Stimulated activated CD4-positive, alpha-beta T cell treated with anti-CD3 and anti-CD28 coated beads, Interleukin-2, amount 100 ng/mL, for 48 hours (primary cell): ENCODE measurements at places on chromosomes 3 and 15.

- DNase-seq = peak; percentile 18
Measured at GRCh38 chr15:65303687-65304380, 643 bp upstream of the RNU5B-1 start.

GRCh38 chr15:99445272-99445850 is 120.4 kb upstream of the MEF2A start:
- no peak for DNase-seq

DNA sequence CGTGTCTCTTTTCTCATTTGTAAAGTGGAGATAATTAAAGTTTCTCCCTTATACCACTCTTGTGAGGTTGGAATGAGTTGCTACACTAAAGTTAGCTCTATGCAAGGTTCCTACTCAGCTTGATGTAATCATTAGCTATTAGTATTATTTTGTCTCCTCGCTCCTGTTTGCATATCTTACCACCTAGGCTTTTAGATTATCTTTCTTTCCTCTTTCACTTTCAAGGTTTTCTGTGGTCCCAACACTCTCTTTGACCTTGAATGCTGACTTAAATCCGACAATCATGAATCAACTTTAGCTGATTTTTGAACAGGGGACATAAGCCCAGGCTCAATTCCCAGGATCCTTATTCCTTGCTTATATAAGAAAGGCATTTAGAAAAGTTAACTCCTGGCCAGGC is 769.7 kb upstream of the GRM7 start:
- DNase-seq = no peak

- DNase-seq = no peak
Measured at GRCh38 chr15:63544258-63545026, 40.0 kb downstream of the USP3 start.

GRCh38 chr3:188320757-188321156 is 166.8 kb downstream of the LPP start:
- no peak for DNase-seq

- DNase-seq = no peak
Measured at GRCh38 chr3:74591342-74591741, 23.1 kb downstream of the CNTN3 start.

GRCh38 chr3:72872183-72872582 is 15.7 kb upstream of the GXYLT2 start:
- no peak for DNase-seq

GRCh38 chr15:88141269-88141889 is 115.2 kb downstream of the NTRK3 start:
- DNase-seq = no peak

- no peak for DNase-seq
Measured at GRCh38 chr3:181054538-181054937, 65.0 kb upstream of the DNAJC19 start.

- DNase-seq = no peak
Measured at GRCh38 chr15:47688573-47689086, 28.7 kb upstream of the SEMA6D start.

DNA sequence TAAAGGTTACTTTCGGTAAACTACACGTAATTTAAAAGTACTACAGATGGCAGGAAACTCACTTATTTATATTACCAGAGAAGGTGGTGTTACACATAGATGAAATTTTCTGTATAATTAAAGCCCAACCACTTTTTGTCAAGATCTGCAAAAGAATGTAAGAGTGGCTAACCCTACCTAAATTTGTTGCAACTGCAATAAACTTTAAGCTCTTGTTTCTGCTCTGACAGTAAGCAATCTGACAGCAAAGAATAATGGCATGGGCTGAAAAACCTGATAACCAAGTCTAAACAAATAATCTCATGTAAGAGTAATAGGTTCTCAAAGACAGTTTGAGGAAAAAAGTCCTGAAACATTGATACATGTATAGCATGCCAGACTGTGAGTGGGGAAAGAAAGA is 897.3 kb downstream of the TUSC7 start:
- no peak for DNase-seq

DNA sequence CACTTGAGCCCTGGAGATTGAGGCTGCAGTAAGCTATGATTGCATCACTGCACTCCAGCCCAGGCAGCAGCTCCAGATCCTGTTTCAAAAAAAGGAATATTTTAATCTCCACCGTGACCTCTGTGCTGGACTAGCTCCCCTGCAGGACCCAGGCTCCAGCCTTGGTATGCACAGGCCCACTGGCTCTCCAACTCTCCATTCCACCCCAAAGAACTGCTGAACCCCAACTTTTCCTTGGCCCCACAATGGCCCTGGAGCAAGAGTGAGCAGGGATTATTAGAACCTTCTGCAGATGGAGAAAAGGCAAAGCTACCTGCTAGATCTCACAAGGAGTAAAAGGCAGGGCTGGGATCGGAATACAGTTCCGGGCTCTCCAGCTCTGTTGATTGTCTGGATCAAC is 32.8 kb upstream of the SFMBT1 start:
- no peak for DNase-seq

DNA sequence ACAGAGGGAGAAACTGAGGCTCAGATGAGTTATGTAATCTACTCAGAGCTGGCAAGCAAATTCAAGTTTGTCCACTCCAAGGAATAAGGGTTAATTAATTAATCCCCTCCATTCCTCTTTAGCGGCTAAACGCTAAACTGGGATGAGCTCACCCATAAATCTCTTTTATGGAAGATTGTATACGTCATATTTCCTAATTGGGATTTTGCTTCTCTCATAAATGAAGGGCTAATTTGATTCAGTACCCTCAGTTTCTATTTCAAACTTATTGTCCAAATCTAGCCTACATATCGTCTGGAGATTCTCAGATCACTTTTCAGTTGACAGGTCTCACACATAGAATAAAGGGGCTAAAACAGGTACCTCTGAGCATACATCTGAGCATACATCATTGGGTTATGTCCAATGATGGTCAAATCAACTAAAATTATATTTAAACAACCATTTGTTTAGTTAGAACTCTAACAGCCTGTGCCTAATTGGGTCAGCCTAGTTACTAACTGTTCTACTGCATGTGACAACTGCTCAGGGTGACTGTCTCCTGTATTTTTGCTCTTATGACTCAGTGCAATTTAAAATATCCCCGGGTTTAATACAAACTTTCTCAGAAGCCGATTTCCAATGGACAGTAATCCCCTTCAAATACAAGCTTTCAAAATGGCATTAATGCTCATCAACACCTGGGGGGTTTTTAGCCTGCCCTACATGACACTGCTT is 57.6 kb upstream of the PLXND1 start:
- no peak for DNase-seq

DNA sequence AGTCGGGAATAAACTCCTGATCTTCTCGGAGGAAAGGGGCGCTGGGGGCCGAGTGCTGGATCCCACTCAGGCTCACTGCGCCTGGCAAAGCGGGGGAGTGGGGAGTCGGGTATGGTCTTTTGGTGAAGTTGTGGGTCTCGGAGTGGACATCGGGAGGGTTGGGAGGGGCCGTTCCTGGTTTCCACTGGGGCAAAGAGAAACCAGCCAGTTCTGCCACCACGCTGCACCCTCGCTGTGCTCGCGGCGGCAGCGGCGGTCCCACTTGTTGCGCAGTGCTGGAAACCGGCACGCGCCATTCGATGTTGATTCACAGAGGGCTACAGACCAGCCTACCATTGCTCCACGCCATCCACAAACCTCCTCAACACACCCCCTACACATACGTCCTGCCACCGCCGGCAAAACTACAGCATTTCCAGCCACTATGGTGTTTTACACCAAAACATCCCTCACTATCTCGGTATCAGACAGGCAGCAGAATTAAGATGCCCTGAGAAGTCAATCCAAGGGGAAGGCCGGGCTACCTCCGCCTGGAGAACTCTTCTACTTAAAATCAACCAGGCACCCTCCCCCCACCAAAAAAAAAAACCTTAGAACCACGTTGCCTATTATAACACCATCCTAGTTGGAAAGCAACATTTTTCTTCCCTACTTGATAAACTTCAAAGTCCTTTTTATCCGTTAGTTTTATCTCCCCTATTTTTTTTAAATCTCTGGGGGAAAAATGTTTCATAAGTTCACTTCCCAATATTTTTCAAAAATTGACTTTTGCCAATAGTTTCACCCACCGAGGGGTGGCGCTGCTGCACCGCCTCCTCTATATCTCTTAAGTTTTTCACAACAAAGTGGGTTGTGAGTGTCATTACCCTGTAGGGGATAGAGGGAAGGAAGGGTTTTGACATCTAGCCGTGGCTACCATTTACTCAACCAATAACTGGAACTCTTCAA is 3.6 kb downstream of the BCL6 start:
- DNase-seq = peak; percentile 70

DNA sequence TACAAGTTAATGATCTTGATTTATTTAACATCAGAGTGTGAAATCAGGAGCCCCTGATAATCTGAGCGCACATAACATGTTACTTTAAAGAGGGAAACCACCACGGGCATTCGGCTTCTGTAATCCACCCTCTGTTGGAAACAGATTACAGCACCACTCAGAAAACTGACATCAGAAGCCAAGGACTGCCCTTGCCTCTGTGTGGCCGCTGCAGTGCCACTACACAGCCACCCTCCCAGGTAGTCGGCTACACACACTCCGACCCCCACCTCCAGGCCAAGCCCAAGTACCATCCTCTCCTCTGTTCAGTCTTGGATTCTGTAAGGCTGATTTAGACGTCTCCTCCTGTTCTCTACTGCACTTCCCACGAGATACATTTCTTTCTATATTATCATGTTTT is 251.7 kb downstream of the GABRB3 start:
- no peak for DNase-seq

DNA sequence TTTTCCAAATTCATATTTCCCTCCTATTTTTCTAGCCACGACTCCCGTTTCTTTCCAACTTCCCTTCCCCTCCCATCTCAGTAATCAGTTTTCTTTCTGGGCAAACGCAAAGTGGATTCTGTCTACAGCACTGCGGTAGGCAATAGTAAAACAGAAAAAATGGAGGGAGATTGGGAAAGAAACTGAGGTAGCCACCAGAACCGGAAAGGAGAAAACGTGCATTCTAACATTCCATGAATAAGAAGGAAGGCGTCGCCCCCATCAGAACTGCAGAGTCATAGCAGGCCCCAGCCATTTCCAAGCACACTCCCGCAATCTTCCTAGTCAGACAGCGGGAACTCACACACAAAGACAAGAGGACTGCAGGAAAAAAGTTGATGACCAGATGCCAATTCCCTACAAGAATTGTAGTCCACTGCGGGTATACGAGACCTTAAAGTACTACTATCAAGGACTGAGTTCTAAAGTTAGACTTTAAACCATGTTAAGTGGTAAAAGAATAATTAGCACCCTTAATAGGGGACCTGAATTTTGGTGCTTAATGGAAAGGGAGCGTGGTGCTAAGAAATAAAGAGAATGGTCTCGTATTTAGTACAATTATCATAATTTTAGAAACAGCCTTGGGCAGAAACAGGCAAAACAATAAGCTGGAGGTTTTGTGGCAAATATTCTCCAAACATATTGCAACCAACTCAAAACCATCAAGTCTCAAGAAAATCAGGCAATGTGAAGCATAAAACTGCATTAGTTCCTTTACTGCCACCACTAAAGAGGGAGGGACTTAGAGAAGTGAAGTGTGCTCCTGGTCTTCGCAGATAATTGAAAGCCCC is 1.4 kb downstream of the PFN2 start:
- no peak for DNase-seq

- DNase-seq = no peak
Measured at GRCh38 chr3:140630866-140631265, 47.0 kb upstream of the TRIM42 start.

GRCh38 chr15:61112231-61112630 is 116.9 kb downstream of the RORA start:
- no peak for DNase-seq

DNA sequence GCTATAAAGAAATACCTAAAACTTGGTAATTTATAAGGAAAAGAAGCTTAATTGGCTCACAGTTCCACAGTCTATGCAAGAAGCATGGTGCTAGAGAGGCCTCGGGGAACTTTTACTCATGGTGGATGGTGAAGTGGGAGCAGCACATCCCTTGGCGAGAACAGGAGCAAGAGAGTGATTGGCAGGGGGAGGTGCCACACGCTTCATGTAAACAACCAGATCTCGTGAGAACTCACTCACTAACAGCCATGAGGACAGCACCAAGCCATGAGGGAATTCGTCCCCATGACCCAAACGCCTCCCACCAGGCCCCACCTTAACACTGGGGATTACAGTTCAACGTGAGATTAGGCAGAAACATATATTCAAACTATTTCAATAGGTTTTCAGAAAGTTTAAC is 28.0 kb downstream of the GABRB3 start:
- no peak for DNase-seq

GRCh38 chr3:37849146-37849923 is 12.3 kb upstream of the CTDSPL start:
- DNase-seq = no peak

DNA sequence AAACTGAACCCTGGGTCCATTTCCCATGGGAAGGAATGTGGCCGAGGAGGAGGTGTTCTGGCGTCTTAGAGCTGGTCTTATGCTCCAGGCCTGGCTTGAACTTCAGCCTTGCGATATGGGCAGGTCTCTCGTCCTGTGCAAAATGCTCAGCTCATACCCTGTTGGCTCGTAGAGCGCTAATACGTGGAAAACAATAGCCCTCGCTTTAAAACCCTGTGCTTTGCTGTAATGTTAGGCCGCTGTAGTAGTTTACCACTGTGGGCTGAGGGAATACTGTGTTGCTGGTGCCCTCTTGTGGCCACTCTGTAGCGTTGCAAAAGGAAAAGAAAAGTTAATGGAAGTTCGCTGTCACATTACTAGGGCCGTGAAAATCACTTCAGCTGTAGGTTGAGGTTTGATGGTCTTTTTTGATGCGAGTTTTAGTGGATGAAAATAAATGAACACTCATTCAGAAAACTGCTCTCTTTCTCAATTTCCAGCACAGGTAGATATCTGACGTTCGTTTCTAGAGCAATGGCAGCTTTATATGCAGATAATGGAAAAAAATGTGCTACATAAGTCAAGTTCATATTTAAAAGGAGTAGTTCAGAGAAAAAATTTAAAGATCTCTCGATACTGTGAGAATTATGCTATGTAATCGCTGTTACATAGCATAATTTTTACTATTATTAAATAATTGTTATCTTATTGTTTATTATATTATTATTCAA is 92.9 kb downstream of the MCTP2 start:
- peak; percentile 28 for DNase-seq

GRCh38 chr3:129662191-129662608 is 55.7 kb upstream of the PLXND1 start:
- no peak for DNase-seq

- DNase-seq = no peak
Measured at GRCh38 chr15:34025252-34025651, 13.8 kb downstream of the AVEN start.

GRCh38 chr3:4211610-4212009 is 91.6 kb upstream of the SETMAR start:
- DNase-seq = no peak

GRCh38 chr3:123392871-123393620 is 55.8 kb downstream of the ADCY5 start:
- no peak for DNase-seq

- peak; percentile 47 for DNase-seq
Measured at GRCh38 chr15:40930430-40931299, 1.5 kb downstream of the DLL4 start.
